ENCODE measurements at places on chromosomes 3 and 15.

- no peak overlapping the region for H3K27ac ChIP-seq
- H3K4me1 ChIP-seq = no peaks in the 10 kb centered on the region
- H3K4me3 ChIP-seq = no peak overlapping the region
- no peaks in the 10 kb centered on the region for H3K36me3 ChIP-seq
These were observed 271.2 kb upstream of the TRIM42 start for GRCh38 chr3:140406655-140407054.

DNA sequence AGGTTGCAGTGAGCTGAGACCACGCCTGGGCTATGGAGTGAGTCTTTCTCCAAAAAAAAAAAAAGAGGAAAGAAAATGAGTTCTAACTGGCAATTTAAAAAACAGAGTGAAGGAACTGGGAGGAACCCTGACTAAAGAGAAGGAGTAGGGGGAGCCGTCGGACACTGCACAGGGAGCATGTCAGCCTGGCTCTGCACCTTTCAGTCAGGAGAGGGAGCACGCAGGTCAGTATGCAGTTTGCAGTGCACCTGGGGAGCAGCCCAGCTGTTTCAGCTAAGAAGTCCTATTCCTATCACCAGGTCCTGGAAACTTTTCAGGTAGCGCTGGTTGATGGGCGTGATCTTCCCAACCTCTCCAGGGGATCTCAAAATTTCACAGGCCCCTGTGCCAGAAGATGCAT, 14.9 kb upstream of the ZXDC start:
- DNase-seq = no peak
- H3K4me3 ChIP-seq = no peak overlapping the region
- peaks cover 45% of the 10 kb centered on the region for H3K4me1 ChIP-seq
- H3K27ac ChIP-seq = no peak overlapping the region
- no peaks in the 10 kb centered on the region for H3K36me3 ChIP-seq
- H3K27me3 ChIP-seq = no peaks in the 10 kb centered on the region

DNA sequence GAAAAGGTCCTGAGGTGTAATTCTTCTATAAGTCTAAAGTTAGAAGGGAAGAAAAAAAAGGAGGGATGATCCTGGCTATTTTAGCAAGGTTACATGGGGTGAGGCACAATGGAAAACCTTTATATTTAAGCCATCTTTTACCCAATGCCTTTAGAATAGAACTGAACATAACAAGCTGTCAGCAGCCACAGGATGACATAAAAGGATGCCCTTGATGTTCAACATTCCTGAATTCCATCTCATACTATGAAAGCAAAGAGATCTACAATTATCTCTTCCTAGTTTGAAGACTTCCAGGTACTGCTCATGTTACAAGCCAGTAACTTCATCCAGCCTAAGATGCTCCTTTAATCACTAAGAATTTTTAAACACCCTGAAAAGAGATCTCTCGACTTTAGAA, 26.9 kb downstream of the NEK10 start:
- H3K4me3 ChIP-seq = no peak overlapping the region
- H3K27me3 ChIP-seq = no peaks in the 10 kb centered on the region
- no peaks in the 10 kb centered on the region for H3K36me3 ChIP-seq
- no peak overlapping the region for H3K27ac ChIP-seq

DNA sequence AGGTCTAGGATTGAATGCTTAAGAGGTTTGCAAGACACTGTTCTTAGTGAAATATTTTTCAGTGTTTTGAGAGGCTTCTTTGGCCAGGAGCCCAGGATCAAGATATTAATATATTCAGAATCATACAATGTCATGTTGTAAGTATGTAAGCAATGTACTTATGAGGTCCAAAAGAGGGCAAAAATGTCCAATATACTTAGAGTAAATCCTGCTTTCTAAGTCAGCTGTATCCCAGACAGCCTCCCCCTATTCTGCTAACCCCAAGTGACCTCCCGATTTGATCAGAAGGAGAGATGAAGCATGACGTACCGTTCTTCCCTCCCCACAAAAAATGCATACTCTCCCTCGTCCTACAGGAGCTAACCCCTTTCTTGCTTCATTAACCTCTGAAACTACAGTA, 70.9 kb downstream of the CHAC1 start:
- no peak overlapping the region for H3K4me3 ChIP-seq
- peaks cover 61% of the 10 kb centered on the region for H3K36me3 ChIP-seq
- H3K27me3 ChIP-seq = no peaks in the 10 kb centered on the region
- no peaks in the 10 kb centered on the region for H3K4me1 ChIP-seq
- no peak for DNase-seq
- H3K27ac ChIP-seq = no peak overlapping the region

- no peak overlapping the region for H3K4me3 ChIP-seq
- no peak overlapping the region for H3K27ac ChIP-seq
- DNase-seq = no peak
These were observed 381.9 kb upstream of the AGTR1 start for GRCh38 chr3:148315756-148316155.

DNA sequence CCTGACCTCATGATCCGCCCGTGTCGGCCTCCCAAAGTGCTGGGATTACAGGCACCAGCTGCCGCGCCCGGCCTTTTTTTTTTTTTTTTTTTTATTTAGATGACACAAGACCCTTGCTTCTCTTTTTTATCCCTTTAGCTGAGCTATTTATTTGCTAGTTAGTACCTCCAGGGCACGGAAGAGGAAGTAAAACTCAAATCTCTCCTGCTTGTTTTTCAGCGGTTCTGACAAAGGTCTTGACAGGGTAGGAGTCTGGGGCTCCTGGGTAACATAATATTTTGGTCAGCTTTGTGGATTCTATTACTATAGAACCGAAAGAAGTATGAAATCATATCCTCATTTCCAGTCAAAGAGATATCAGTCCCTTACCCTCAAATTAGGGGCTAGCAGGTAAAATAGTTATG, 44.0 kb upstream of the ETV5 start:
- H3K36me3 ChIP-seq = no peaks in the 10 kb centered on the region
- DNase-seq = peak; percentile 95
- H3K27ac ChIP-seq = peak overlapping the region; percentile 43
- H3K27me3 ChIP-seq = no peaks in the 10 kb centered on the region
- H3K4me1 ChIP-seq = peaks cover 10% of the 10 kb centered on the region

- H3K27ac ChIP-seq = no peak overlapping the region
- H3K27me3 ChIP-seq = no peaks in the 10 kb centered on the region
- no peaks in the 10 kb centered on the region for H3K4me1 ChIP-seq
- DNase-seq = no peak
- no peak overlapping the region for H3K4me3 ChIP-seq
These were observed 78.1 kb downstream of the MRPL46 start for GRCh38 chr15:88389120-88389519.

DNA sequence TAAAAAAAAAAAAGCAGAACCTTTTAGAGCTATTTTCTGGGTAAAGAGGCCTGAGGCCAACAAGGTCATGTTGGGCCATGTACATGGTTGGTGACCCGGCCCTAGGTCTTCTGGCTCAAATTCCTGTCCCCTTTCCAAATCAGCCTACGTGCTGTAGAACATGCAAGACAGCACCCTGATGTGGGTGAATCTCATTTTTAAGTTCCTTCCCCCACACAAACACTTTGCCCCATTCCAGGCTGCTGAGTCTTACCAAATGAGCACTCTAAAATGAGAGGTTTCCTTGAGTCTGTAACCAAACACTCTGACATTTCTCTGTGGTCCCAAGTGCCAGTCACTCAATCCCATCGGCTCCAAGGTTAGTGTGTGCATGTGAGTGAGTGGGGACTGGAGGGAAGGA, 9.4 kb downstream of the BCL6 start:
- H3K4me1 ChIP-seq = peaks cover 5% of the 10 kb centered on the region
- no peak for DNase-seq
- H3K4me3 ChIP-seq = no peak overlapping the region
- peaks cover 1% of the 10 kb centered on the region for H3K36me3 ChIP-seq
- no peaks in the 10 kb centered on the region for H3K27me3 ChIP-seq
- H3K27ac ChIP-seq = no peak overlapping the region

Measured in common myeloid progenitor, CD34-positive (primary cell).